B cell (primary cell): ENCODE measurements at places on chromosomes 16 and 17.
A peak's percentile ranks its signal among the peaks of the same experiment; 100 is the strongest.

- no peak for DNase-seq
Measured at GRCh38 chr17:49024523-49024922, 27.3 kb downstream of the IGF2BP1 start.

- DNase-seq: peak; percentile 74
Measured at GRCh38 chr17:63961355-63962212, 11.1 kb downstream of the SCN4A start.

- no peak for DNase-seq
Measured at GRCh38 chr16:85018529-85019236, 7.3 kb upstream of the ZDHHC7 start.

DNA sequence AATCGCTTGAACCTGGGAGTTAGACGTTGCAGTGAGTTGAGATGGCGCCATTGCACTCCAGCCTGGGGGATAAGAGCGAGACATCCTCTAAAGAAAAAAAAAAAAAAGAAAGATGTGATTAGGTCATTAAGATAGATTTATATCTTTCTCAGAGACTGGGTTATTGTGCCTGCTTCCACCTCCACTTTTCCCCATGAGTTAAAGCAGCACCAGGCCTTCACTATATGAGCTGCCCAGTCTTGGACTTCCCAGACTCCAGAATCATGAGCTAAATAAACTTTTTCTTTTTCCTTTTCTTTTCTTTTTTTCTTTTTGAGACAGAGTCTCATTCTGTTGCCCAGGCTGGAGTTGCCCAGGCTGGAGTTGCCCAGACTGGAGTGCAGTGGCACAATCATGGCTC is 19.4 kb upstream of the CDH1 start:
- no peak for DNase-seq

GRCh38 chr17:72301887-72302286 is 181.1 kb downstream of the SOX9 start:
- DNase-seq: no peak

DNA sequence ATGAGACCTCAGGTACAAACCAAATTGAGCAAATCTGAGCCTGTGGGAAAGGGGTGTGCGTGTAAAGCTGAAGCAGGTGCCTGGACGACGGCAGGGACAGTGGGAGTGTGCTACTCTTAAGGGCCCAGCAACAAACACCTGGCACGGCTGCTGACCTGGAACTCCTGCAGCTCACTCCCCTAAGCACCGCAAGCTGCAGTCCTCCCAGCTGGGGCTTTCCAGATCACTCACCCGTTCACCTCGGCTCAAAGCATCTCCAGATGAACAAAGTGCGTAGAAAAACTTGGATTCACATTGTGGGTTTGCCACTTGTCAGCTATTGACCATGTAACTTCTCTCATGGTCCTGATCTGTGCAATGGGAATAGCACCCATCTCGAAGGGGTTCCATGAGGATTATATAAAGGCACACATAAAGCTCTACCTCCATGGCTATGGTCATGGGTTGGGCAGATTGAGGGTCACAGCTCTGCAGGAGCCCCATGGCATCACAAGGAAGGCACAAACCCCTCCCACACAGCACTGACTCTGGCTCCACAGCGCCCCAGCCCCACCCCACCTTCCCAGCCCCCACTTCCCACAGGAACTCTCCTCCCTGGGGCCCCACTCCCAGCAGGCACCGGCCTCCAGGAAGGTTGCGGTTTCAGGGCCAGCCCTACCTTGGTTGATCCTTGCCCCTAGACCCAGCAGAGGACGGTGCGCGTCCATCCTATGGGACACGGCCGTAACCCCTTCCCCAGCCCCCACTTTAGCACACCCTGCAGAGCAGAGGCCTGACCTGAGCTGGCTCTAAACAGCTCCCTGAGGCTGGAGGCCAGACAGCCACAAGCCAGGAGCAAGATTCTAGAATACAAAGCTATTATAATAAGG is 21.9 kb downstream of the ST3GAL2 start:
- DNase-seq: peak; percentile 81

DNA sequence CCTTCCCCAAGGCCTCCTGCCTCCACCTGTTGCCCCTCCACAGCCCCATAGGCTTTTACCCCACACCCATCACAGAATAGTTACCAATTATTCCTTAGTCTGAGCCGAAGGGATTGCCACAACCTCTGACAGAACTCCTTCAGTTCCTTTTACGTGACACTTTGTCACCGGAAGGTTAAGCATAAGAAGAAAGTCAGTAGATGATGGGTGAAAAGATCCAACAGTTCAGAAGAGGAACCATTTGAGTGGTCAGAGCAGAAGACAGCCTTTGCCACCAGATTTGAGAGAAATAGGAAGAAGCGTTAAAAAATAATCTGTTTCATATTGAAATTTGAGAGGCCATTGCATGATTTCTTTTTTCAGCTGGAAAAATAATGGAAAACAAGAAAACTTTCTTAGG is 1.2 kb downstream of the SRR start:
- DNase-seq: no peak

DNA sequence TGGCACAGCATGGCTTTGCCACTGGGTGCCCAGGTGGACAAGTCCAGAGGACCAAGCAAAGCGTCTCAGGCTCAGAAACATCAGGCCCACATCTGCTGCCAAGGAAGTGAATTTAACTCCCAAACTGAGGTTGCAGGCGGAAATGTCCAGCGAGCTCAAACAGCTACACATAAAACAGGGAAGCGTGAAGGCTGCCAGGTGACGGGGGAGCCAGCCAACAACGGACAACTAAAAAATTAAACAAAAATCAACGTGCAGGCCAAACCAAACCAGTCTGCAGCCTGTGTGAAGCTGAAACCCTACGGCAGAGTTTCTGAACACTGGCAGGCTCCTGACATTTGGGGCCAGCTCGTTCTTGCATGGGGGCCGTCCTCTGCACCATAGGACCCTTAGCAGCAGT is 2.5 kb downstream of the TK1 start:
- DNase-seq: no peak

- DNase-seq: no peak
Measured at GRCh38 chr17:59425085-59425931, 93.9 kb downstream of the YPEL2 start.
